ENCODE measurements at places on chromosomes 4 and X. TPM values are rescaled to one million over a fixed set of nuclear protein-coding genes. Genes with fewer than 3 reads are reported as not detected.

EXOC1L gene
- total RNA-seq: not detected

BRS3 gene
- not detected for total RNA-seq

ADGRA3 gene
- 29.0 TPM for total RNA-seq

PLXNB3 gene
- total RNA-seq: 27.3 TPM

- no peaks in the 10 kb centered on the region for H3K36me3 ChIP-seq
- DNase-seq: peak; percentile 80
- no peak overlapping the region for H3K27ac ChIP-seq
- H3K4me3 ChIP-seq: no peak overlapping the region
- H3K4me1 ChIP-seq: peaks cover 46% of the 10 kb centered on the region
Measured at GRCh38 chr4:106587558-106587957, 219.0 kb upstream of the GIMD1 start.

SLC26A1 gene
- 0.52 TPM for total RNA-seq

CXorf49 gene
- total RNA-seq: not detected

DNA sequence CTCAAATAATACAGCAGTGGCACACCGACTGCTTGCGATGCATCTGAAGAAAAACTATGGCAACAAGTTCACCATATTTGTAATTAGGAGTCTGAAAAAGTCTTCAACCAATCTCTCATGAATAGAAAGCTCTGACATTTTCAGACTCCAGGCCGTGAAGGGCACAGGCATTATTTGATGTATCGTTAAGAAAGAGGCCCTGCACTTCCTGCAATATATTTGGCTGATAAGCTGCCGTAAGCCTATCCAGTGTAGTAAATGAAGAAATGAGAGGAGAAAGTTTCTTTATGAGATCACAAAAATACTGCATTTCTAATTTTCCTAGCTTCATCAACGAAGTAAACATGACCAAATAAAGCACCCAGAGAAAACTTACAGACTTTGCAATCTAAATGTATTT is 613.8 kb upstream of the TECRL start:
- no peak overlapping the region for H3K27ac ChIP-seq
- no peaks in the 10 kb centered on the region for H3K4me1 ChIP-seq
- H3K36me3 ChIP-seq: no peaks in the 10 kb centered on the region
- DNase-seq: no peak
- H3K27me3 ChIP-seq: no peaks in the 10 kb centered on the region

- H3K36me3 ChIP-seq: peaks cover 7% of the 10 kb centered on the region
- no peak overlapping the region for H3K27ac ChIP-seq
- no peaks in the 10 kb centered on the region for H3K27me3 ChIP-seq
- no peaks in the 10 kb centered on the region for H3K4me1 ChIP-seq
Measured at GRCh38 chr4:1928356-1929239, 57.4 kb downstream of the NSD2 start.

- H3K36me3 ChIP-seq: peaks cover under 1% of the 10 kb centered on the region
- peaks cover 17% of the 10 kb centered on the region for H3K4me1 ChIP-seq
- no peak overlapping the region for H3K27ac ChIP-seq
- DNase-seq: peak; percentile 12
Measured at GRCh38 chr4:101711590-101712260, 78.8 kb upstream of the BANK1 start.

DNA sequence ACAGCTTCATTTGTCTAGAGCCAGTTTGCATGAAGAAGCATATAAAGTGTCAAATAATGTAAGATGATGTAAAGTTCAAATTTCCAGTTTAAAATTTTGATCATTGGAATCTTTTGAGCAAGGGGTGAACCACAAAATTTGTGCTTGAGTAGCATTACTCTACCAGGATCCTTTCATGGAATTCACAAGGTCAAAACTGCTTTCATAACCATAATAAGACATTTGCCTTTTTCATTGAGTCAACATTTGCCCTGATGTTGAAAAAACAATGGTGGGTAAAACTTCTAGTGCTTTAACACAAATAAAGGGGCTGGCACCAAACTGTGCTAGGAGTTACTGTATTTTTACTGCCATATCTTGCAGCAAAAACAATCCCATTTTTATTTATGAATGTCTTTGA is 142.2 kb downstream of the GLRA3 start:
- no peaks in the 10 kb centered on the region for H3K27me3 ChIP-seq
- no peak for DNase-seq
- no peaks in the 10 kb centered on the region for H3K36me3 ChIP-seq
- no peak overlapping the region for H3K27ac ChIP-seq
- no peaks in the 10 kb centered on the region for H3K4me1 ChIP-seq

DNA sequence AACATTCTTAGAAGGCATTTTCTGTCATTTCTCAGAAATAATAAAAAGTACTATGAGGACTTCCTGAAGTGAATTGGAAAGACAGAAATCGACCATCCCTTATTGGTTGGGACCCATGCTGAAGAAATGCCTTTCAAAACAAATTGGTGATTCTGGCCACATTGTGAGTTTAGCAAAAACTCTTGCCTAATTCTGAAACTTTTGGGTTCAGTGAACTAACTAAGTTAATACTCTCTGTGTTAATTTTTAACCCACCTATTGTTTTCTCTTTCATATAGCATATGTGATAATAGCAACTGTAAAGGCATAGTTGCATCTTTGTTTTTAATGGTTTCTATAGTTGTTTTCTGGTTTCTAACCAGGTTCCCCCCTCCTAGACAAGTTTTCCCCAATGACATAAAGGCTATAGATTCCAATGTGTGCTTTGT is 129.3 kb upstream of the FAT1 start:
- H3K4me3 ChIP-seq: no peak overlapping the region
- H3K27me3 ChIP-seq: no peaks in the 10 kb centered on the region
- H3K36me3 ChIP-seq: no peaks in the 10 kb centered on the region
- H3K4me1 ChIP-seq: no peaks in the 10 kb centered on the region
- no peak overlapping the region for H3K27ac ChIP-seq

GABRG1 gene
- not detected for total RNA-seq

DNA sequence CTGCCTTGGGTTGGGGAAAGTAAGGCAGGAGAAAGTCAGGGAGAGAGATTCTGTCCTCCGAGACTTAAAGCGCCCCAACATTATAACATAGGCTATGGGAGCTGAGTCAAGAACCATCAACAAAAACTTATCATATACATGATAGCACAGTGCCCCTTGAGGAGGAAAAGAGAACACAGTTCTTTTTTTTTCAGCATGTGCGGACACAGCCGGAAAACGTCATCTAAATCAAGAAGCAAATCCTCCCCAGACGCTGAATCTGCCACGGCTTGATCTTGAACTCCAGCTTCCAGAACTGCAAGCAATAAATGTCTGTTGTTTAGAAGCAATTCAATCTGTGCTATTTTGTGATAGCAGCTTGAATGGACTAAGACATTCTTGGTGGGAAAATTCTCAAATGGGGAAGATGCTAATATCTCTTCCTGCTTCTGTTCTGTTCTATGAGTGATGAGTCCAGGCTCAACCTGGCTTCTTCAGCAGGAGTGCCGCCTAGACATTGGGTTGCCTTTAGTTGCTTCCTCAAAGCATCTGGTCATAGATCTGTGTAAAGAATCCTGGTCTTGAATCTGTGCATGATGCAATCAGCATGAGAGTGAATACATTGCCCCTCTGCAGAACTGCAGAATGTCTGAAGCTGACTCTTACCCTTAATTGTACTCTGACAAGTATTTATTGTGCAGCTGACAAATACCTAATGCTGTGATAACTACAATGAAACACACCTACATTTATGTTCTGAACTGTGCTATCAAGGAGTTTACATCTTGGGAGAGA is 549.8 kb upstream of the PRKX start:
- no peaks in the 10 kb centered on the region for H3K27me3 ChIP-seq
- H3K4me3 ChIP-seq: no peak overlapping the region
- no peak overlapping the region for H3K27ac ChIP-seq
- no peaks in the 10 kb centered on the region for H3K36me3 ChIP-seq
- no peaks in the 10 kb centered on the region for H3K4me1 ChIP-seq

MAGEA1 gene
- 0.07 TPM for total RNA-seq

PAPSS1 gene
- total RNA-seq: 28.0 TPM

- H3K4me3 ChIP-seq: no peak overlapping the region
- H3K36me3 ChIP-seq: no peaks in the 10 kb centered on the region
- no peaks in the 10 kb centered on the region for H3K27me3 ChIP-seq
- H3K4me1 ChIP-seq: peaks cover 6% of the 10 kb centered on the region
- no peak overlapping the region for H3K27ac ChIP-seq
Measured at GRCh38 chr4:24683116-24683515, 98.8 kb upstream of the DHX15 start.

GRCh38 chrX:17710871-17711301 is 26.4 kb upstream of the SCML1 start:
- H3K36me3 ChIP-seq: no peaks in the 10 kb centered on the region
- no peak for DNase-seq
- H3K27me3 ChIP-seq: no peaks in the 10 kb centered on the region
- H3K4me1 ChIP-seq: peaks cover 8% of the 10 kb centered on the region
- H3K27ac ChIP-seq: no peak overlapping the region

- DNase-seq: peak; percentile 66
- peak overlapping the region; percentile 71 for H3K4me3 ChIP-seq
- no peaks in the 10 kb centered on the region for H3K36me3 ChIP-seq
- peaks cover 14% of the 10 kb centered on the region for H3K4me1 ChIP-seq
Measured at GRCh38 chrX:74535408-74536151, 78.8 kb downstream of the RLIM start.

DNA sequence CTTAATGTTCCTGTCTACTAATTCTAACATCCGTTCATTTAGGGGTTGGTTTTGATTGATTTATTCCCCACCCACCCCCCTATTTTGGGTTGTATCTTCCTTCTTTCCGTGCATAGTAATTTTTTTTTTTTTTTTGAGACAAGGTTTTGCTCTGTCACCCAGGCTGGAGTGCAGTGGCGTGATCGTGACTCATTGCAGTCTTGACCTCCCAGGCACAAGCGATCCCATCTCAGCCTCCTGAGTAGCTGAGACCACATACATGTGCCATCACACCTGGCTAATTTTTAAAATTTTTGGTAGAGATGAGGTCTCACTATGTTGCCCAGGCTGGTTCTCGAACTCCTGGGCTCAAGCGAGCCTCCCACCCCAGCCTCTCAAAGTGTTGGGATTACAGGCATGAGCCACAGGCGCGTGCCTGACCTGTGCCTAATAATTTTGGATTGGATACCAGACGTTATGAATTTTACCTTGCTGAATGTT is 79.9 kb downstream of the ZFX start:
- peaks cover 4% of the 10 kb centered on the region for H3K4me1 ChIP-seq
- no peak for DNase-seq
- no peaks in the 10 kb centered on the region for H3K27me3 ChIP-seq
- no peak overlapping the region for H3K27ac ChIP-seq
- no peaks in the 10 kb centered on the region for H3K36me3 ChIP-seq

GRCh38 chrX:41664908-41665307 is 23.9 kb upstream of the GPR34 start:
- H3K27me3 ChIP-seq: no peaks in the 10 kb centered on the region
- no peaks in the 10 kb centered on the region for H3K36me3 ChIP-seq
- peaks cover 9% of the 10 kb centered on the region for H3K4me1 ChIP-seq
- no peak overlapping the region for H3K4me3 ChIP-seq

SPANXN4 gene
- not detected for total RNA-seq

PCSK1N gene
- total RNA-seq: 177 TPM

DNA sequence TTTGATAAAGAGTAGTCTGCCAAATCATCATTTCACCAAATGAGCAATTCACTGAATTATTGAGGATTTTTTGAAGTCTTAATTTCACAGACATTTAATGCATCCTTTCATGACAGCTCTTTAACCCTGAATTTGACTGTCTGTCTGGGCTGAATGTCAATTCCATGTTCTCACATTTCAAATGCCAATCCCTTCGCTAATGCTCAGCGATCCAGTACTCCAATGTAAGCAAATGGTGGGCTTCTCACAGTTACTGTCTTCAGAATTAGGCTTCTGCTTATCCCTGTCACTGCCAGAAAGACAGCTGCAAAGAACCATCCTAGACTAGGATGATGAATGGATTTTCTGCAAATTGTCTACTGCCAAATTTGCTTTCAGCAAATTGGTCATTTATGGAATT is 36.2 kb upstream of the USP38 start:
- no peak overlapping the region for H3K27ac ChIP-seq
- H3K4me3 ChIP-seq: no peak overlapping the region
- no peaks in the 10 kb centered on the region for H3K27me3 ChIP-seq
- DNase-seq: no peak
- H3K4me1 ChIP-seq: no peaks in the 10 kb centered on the region
- no peaks in the 10 kb centered on the region for H3K36me3 ChIP-seq

DNA sequence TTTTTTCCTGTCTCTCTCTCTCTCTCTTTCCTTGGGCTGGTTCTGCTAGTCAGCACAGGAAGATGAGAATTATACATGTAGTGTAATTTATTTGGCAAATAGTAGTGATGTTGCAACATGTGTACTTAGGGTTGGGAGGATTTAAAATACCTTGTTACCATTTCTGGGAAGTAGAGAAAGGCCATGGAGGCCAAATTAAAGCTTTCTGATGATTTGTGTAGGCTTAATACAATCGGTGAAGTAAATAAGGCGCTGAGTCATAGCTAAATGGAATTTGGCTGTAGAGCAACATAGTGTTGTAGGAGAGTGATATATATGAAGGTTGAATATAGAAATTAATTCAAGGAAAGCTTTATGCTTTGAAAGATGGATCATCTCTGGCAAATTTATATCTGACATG is 295.3 kb downstream of the GRID2 start:
- no peaks in the 10 kb centered on the region for H3K27me3 ChIP-seq
- no peaks in the 10 kb centered on the region for H3K36me3 ChIP-seq
- no peak overlapping the region for H3K27ac ChIP-seq
- no peak overlapping the region for H3K4me3 ChIP-seq
- peak; percentile 78 for DNase-seq

DNA sequence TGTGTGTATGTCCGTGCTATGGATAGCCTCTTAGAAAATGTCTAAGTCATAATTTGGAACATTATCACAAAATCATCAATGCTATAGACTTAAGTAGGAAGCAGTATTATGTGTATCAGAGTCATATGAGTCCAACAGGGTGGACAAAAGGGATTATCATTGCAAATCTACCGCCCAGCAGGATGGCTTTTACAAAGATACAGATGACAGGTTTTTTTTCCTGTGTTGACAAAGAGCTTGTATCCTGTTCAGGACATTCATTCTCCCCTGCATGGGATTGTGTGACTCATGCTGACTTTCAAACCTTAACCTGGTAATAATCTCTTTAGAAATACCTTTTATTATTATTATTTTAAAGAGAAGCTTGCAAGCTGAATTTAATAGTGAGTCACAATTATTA is 310.3 kb upstream of the GNPDA2 start:
- H3K27me3 ChIP-seq: no peaks in the 10 kb centered on the region
- H3K4me1 ChIP-seq: peaks cover 7% of the 10 kb centered on the region
- peak; percentile 66 for DNase-seq
- no peak overlapping the region for H3K27ac ChIP-seq

GRCh38 chr4:33386764-33387163 is 2666.6 kb downstream of the PCDH7 start:
- peak; percentile 19 for DNase-seq
- H3K36me3 ChIP-seq: no peaks in the 10 kb centered on the region
- no peak overlapping the region for H3K4me3 ChIP-seq
- no peaks in the 10 kb centered on the region for H3K27me3 ChIP-seq
- H3K4me1 ChIP-seq: peaks cover 5% of the 10 kb centered on the region

DNA sequence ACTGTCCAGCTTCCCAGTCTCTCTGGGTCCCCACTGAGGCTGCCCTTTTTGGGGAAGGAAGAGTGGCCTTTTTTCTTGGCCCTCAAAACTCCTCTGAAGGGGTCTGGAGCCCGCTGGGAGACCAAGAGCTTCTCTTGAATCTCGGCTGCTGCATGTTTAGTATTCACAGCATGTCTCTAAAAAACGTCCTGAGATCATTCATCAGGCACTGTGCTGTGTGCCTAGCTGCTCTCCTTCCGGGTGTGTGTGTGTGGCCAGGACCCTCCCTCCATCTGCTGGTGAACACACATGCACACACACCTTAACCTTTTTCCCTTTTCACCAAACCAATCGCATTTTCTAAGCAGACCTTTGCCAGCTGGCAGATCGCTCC is 841 bp upstream of the FRMPD3 start:
- H3K4me1 ChIP-seq: peaks cover under 1% of the 10 kb centered on the region
- H3K27ac ChIP-seq: no peak overlapping the region
- no peaks in the 10 kb centered on the region for H3K36me3 ChIP-seq
- no peak for DNase-seq

ENPEP gene
- not detected for total RNA-seq

MAGEA8 gene
- total RNA-seq: not detected

All from PC-3 (cell line).